NCI-H446 (cell line): ENCODE measurements at places on chromosomes 2 and 18.
A peak's percentile ranks its signal among the peaks of the same experiment; 100 is the strongest.

DNA sequence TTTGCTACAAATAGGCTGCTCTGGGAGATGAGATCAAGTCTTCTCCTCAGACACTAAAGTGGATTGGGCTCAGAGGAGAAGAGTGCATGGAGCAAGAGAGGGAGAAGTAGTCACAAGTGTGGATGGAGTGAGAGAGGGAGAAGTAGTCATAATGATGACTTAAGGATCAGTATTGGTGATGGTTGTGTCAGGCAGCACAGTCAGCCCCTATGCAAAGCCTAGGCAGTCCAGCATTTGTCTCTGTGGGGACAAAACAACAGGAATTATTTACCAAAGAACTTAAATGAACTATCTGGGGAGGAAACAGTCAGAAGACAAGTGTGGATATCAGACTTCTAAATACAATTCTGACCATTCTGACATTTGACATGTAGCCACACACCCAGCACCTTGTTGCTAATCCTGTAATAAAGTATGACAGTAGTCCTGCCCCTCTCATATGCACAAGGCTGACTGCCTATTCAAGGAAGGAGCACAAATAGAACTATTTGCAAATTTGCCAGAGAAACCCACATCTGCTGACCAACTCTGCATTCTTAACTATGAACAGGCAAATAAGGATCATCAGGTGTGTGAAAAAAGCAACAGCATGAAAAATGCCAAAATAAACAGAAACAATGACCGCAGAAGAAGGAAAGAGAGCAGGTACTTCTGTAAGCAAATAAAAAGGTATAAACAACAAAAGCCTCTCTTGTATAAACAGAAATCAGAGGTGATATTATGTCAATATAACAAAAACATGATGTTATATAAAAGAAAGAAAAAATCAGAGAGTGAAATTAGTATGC, 1597.9 kb upstream of the ACVR2A start:
- DNase-seq = no peak

DNA sequence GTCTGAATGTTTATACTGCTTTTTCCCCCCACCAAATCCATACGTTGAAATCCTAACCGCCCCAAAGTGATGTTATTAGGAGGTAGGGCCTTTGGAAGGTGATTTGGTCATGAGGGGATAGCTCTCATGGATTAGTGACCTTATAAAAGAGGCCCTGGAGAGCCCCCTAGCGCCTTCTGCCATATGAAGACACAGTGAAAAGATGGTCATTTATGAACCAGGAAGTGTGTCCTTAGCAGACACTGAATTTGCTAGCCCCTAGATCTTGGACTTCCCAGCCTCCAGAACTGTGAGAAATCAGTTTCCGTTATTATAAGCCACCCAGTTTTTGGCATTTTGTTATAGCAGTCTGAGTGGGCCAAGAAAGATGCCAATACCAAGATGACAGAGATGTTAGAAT, 7.2 kb upstream of the TSN start:
- peak; percentile 25 for DNase-seq

- DNase-seq = no peak
These were observed 100.6 kb downstream of the DYM start for GRCh38 chr18:49359732-49360444.

DNA sequence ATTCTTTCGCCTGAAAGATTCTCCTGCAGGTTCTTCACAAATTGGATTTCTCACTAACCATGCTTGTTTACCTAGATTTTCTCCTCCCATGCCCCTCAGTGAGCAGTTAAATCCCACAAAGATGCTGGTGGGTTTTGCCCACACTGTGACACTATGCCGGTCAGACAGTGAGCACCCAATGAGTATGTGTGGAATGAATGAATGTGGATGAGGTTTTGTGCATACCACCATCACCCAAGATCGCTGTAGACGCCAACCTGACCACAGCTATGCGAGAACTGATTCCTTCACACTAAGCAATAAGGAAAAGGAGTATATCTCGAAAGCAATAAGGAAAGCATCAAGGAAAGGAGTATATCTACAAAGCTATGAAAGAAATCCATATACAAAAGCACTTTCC, 116.7 kb downstream of the PID1 start:
- DNase-seq = no peak

DNA sequence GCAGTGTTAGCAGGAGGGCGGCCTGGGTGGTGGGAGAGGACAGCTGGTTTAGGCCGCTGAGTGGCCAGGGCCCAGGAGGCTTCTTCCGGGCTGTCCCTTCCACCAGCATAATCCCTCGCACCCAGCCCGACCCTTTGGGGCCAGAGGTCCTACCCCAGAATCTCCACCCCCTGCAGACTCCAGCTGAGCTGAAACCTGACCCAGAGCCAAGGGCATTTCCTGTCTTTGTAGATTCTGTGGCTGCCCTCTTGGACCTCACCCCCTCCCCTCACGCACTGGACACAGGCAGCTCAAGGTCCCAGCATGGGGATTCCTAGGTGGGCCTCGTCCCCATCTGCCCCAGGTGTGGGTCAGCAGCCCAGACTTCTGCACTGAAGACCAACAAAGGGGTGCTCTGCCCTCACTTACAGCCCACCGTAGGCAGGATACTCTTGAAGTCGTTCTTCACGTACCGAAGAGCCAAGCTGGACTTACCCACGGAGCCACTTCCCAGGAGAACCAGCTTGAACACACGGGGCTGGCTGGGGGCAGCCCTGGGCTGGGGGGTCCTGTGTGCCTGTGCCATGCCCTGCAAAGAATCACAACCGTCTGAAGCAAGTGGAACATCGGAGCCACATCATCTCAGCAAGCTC, 4.8 kb downstream of the RAB17 start:
- no peak for DNase-seq

- DNase-seq = no peak
These were observed 209.0 kb downstream of the MC4R start for GRCh38 chr18:60163622-60164021.
